ENCODE measurements at places on chromosomes 3 and 15.

DNA sequence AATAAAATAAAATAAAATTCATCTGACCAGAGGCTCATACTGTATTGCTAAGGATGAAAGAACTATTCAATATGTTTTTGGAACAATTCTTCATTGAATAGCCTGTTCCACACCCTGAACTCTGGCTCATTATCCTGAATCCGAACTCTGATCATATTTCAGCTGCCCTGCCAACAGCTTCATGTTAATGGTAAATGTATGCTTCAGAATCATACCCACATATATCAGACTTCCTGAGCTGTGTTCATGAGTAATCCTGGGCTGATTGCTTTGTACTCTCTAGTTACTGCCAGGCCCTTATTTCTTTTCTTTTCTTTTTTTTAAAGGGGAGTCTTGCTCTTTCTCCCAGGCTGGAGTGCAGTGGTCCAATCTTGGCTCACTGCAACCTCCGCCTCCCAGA lies 11.8 kb downstream of the INO80 start:
- peak; percentile 36 for DNase-seq

GRCh38 chr15:82398785-82399184 lies 30.8 kb upstream of the GOLGA6L9 start:
- DNase-seq, result no peak

DNA sequence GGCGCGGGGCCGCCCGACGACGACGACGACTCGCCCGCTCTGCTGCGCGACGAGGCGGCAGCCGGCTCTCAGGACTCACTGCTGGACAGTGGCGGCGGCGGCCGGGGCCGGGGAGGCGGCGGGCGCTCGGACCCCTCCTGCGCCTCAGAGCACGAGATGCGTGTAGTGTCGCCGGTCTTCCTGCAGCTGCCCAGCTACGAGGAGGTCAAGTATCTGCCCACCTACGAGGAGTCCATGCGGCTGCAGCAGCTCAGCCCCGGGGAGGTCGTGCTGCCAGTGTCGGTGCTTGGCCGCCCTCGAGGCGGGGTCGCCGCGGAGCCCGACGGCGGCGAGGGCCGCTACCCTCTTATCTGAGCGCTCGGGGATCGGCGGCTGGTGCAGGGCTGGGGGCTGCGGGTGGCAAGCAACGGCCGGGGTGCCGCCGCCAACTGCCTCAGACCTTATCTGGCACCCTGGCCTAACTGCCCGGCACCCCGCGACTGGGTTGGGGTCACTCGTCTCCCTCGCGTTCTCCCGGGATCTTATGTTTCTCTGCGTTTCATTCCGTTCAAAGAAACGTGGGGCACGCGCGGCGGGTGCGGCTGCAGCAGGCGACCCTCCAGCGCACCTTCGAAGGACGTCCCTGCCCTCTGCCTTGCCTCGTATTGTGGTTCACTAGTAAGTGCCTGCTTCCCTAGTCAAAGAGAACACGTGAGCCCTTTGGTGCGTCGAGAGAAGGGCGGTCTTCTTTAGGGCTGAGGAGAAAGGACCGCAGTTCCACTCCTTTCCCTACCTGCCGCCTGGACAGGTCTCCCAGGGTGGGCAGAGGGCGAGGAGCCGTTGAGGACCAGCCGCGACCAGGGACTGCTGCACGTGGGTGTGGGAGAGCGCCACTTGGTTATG lies 1.0 kb downstream of the C3orf80 start:
- no peak for DNase-seq

DNA sequence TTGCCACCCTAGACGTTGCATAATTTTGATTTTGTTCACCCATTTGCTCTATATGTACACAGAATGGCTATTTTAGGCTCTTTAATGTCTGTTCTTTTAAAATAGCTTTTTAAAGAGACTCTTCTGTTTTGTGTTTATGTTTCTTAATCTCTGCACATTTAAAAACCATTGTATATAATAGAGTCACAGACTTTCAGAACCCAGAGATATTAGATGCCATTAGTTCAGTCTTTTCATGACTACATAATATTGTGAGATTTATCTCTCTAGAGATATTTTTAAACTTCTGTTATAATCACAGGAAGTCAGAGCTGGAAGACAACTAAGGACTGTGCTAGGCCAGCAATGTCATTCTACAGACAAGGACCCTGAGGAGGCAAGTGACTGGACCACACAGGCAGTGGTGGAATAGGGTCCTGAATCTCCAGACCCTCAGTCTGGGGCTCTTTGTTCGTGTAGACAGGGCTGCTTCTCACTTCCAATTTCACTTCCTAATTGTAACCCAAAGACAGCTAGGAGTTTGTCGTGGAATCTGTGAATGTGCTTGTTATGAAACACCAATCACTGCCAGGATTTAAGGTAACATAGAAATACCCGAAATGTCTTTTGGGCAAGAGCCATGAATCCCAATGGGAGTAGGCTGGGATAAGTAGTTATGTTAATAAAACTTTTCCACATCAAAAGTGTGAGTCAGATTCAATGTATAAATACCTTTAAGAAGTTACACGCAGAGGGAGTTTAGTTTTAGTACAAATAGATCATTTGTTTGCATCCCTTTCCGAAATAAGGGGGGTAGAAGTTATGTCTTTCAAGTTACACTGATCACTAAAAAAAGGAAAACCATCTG lies 165.2 kb upstream of the ROPN1 start:
- DNase-seq, result no peak

- DNase-seq, result no peak
Measured at GRCh38 chr15:58003810-58004209, 61.7 kb downstream of the ALDH1A2 start.

- no peak for DNase-seq
Measured at GRCh38 chr15:87736401-87736800, 520.1 kb downstream of the NTRK3 start.

GRCh38 chr3:115624901-115625300 lies 1.6 kb downstream of the GAP43 start:
- DNase-seq, result no peak

- no peak for DNase-seq
Measured at GRCh38 chr3:184231671-184232070, 2.3 kb downstream of the VWA5B2 start.

GRCh38 chr3:101128786-101129185 lies 135.6 kb upstream of the ABI3BP start:
- DNase-seq, result no peak

- no peak for DNase-seq
Measured at GRCh38 chr3:29514912-29515311, 234.0 kb downstream of the RBMS3 start.

DNA sequence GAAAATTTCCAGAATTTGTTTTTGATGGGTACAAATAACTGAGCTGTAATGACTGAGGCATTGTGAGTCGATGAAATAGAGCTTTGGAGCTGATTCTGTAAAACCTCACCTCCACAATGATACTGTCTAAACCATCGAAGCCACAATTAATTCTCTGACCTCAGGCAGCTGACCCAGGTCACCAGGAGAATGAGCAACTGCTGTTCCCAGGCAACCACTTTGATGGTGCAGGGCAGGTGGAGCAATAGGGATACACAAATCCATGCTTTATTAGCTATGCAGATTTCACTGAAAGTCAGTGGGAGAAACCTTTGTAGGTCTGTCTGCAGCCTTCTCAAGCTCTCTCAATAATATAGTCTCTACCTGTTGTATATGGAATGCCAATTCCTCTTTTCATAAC lies 204.4 kb downstream of the RYR3 start:
- no peak for DNase-seq

- no peak for DNase-seq
Measured at GRCh38 chr3:79081335-79081734, 686.5 kb downstream of the ROBO1 start.

GRCh38 chr3:46542344-46542743 lies 23.8 kb downstream of the LRRC2 start:
- no peak for DNase-seq

DNA sequence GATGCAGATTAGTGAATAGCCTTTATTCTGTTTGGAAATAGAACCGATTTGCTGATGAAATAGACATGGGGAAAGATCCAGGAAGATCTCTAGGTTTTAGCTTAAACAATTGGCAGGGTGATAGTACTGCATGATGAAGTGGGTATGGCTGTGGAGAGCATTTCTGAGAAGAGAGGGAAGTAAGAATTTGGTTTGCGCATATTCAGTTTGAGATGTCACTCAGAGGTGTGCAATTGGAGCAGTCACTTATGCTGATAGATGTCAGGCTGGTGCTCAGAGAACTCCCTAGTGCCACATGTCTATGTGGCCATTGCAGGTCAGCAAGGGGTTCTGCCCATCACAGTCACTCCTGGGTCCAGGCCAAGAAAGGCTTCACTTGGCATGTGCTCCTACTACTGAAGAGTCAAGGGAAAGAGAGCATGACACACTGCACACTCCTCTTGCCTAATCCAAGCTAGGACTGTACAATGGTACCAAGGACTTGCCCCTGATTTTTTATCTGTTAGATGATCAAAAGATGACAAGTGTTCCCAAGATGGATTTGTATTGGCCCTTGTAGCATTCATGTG lies 57.2 kb upstream of the ST8SIA2 start:
- DNase-seq, result no peak

DNA sequence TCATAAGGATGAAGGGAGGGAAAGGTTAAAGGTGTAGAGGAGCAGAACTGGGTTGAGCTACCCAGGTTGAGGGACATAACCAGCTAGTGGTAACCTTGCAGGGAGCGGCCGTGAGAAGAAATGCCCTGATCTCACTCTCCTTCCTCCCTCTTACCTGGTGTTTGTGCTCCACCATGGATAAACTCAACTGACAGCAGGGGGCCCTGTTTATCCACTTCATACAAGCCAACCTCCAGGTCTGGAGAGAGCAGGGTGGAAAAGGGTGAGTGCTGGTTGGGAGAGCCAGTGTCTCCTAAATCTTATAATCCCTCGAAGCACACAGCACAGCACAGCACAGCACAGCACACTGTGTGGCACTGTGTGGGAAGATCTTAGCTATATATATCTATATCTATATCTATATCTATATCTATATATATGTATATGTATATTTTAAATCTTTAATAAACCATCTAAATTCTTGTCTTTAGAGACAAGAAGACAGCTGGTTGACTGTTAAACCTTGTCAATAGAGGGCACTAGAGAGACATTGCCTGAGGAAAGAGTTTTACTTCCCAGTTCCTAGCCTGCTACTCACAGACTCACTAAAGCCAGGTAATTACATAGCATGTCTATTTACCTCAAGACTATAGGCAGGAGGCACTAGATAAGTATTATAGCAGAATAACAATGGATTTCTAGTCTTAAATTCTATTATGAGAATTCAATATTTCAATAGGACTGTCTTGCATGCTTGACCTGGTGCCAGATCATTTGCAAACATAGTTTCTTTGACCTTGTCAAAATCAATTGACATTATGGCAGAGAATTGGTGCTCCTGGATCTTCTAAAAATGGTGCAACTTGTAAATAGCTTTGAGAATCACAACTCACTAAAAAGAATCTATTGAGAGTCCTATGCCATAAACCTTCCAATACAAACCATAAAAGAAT lies 21.7 kb upstream of the FMN1 start:
- no peak for DNase-seq

DNA sequence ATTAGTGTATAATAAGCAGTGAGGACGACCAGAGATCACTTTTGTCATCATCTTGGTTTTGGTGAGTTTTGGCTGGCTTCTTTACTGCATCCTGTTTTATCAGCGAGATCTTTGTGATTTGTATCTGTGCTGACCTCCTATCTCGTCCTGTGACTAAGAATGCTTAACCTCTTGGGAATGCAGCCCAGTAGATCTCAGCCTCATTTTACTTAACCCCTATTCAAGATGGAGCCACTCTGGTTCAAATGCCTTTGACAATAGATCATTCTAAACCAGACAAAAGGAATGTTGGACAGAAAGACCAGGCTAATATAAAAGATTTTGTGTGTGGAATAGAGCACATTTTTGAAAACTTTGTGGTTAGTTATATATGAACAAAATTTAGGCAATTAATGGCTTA lies 618.5 kb upstream of the BCHE start:
- DNase-seq, result no peak

DNA sequence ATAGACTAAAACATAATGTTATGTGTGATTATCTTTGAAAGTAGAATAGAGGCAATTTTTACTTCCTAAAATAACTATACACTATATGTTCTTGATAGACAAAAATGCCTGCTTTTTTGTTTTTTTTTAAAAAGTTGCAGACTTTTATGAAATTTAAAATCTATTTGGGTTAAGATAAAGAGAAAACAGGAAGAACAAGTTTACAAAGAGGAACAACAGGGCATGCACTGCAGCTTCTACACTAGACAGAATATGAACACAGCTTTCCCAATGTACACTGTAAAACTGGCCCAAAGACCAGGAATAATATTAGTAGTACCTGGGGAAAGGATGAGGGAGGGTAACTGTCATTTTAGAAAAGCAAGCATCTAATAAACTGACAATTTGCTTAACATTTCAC lies 53.7 kb downstream of the NR1I2 start:
- DNase-seq, result no peak

- peak; percentile 20 for DNase-seq
Measured at GRCh38 chr3:53821631-53822121, 24.5 kb downstream of the CHDH start.

DNA sequence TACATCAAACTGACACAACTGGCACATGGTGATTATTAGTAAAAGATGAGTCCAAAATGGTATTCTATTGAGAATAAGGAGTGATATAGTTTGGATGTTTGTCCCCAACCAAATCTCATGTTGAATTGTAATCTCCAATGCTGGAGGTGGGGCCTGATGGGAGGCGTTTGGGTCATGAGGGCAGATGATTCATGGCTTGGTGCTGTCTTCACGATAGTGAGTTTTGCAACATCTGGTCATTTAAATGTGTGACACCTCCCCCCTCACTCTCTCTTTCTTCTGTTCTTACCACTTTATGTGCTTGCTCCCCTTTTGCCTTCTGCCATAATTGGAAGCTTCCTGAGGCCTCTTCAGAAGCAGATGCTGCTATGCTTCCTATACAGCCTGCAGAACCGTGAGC lies 90.6 kb downstream of the RSL24D1 start:
- DNase-seq, result no peak

DNA sequence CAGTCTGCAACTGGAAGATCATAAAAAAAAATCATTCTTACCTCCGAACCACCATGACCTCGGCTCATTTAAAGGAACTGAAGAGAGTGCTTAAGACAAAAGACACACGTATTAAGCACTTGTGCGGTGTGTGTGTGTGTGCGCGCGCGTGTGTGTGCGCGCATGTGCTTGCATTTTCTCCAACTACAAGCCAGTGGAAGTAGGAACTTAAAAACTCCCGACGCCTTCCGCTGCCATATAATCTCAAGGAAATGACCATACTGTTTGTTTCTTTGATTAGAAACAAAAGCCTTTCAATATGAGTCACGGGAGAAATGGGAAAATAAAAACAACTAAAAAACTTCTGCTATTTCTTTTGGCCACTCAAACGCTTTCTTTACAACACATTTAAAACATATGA lies 32.4 kb downstream of the FRMD4B start:
- DNase-seq, result no peak

- peak; percentile 29 for DNase-seq
Measured at GRCh38 chr15:48510976-48511375, 134.5 kb downstream of the FBN1 start.

- DNase-seq, result peak; percentile 33
Measured at GRCh38 chr15:55319537-55320237, 665 bp downstream of the PIGB start.

- no peak for DNase-seq
Measured at GRCh38 chr15:96327155-96327741, 3.3 kb upstream of the NR2F2 start.
